ENCODE measurements at places on chromosomes 1 and 21.

GRCh38 chr1:23593556-23594148 is 34.4 kb upstream of the ID3 start:
- DNase-seq: no peak

DNA sequence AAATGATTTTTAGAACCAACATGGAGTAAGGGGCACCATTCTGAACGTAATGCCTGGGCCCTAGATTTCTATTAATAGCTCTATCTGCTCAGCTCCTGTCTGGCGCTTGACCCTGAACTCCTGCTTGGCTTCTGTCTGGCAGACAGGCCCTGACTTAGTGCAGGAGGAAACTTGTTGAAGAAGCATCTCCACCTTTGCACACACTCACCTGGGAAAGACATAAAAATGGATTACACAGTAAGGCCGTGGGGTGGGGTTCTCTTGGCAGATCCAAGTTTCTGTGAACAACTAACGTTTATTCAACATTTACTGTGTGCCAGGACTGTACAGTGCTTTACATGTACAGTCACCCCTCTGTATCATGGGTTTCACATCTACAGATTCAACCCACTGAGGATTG is 62.1 kb upstream of the CNIH3 start:
- DNase-seq: no peak

GRCh38 chr1:85576266-85576641 is 4.3 kb upstream of the CCN1 start:
- no peak for DNase-seq

- DNase-seq: no peak
Measured at GRCh38 chr1:156627313-156627880, 8.2 kb downstream of the HAPLN2 start.

GRCh38 chr1:242639104-242639503 is 114.6 kb upstream of the PLD5 start:
- no peak for DNase-seq

GRCh38 chr1:205588636-205589035 is 43.2 kb downstream of the ELK4 start:
- DNase-seq: peak; percentile 61

GRCh38 chr1:58231204-58231603 is 315.3 kb downstream of the OMA1 start:
- DNase-seq: no peak

DNA sequence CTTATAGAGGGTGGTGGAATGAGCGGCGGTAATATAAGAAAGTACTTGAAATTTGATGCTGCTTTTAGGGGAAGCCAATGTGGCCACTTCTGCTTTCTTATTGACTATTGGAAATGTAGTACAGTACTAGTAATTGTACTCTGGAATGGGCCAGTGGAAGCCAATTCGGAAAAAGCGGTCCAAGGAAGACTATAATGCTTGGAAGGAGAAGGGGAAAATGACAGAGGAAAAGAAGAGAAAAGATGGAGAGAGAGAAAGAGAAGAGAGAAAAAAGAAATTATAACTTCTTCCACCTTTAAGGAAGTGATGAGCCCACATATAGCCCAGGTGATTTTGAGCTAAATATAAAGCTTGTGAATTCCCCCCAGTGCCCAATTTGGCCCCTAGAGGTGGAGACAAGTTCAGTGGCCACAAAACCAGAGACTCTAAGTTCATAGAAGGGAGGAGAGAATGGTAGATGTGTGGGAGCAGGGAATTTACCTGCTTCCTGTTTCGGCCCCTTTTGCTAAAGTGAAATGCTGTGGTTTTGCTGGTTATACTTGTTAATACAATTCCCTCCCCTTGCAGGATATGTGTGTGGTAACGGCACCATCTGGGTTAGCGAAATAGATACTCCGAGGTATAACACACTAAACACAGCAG is 35.7 kb upstream of the DUSP10 start:
- DNase-seq: no peak

DNA sequence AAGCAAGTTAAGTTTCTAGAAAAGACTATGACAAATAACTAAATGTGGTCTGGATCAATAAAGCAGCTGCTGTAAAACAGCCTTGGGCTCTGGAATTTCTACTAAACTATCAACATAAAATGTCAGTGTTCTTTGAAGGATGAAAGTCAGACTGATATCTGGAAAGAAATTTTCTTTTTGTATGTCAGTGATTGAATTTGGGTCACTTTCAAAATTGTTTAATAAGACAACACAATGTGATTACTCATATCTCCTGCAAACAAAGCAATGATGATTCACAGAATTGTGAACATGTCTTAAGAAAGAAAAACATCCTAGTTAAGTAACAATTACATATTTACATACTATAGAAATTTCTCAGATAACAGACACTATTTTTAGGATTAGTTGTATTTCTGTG is 826.4 kb downstream of the PLA2G4A start:
- DNase-seq: no peak

GRCh38 chr1:36835696-36836095 is 198.6 kb downstream of the GRIK3 start:
- DNase-seq: no peak

- no peak for DNase-seq
Measured at GRCh38 chr1:33975961-33976360, 112.1 kb downstream of the HMGB4 start.

- DNase-seq: no peak
Measured at GRCh38 chr1:185463011-185463410, 146.0 kb upstream of the IVNS1ABP start.

- no peak for DNase-seq
Measured at GRCh38 chr1:207470927-207471326, 16.8 kb downstream of the CR2 start.

DNA sequence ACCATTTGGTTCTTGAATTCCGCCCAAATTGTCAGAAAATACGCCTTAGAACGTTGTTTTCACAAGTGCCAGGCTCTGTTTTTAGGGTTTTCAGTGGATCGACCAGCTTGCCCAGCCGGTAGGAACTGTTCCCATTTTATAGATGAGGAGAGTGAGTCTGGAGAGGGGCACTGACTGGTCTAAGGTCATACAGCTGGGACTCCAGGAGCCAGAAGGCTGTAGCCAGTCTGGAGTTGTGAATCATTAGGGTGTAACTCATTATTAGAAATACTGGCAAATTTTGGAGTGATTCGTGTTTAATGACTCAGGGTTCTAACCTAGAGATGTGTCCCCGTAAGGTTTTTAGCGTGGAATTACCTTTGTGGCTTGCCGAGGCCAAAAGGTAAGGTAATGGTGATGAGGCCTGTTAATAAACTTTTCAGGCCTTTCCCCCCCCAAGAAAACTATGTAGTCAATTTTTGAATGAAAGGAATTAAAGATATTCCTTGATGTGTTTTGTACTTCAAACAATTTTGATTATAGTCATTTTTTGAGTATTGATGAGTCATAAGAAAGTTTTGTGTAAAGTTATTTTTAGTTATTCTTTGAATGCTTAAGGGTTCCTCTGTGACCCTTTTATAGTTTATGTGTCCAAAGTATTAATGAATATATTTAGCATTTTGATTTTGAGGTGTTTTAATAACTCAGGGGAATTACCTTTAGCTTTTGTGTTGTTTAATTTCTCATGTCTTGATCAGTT is 2.1 kb downstream of the DYRK1A start:
- no peak for DNase-seq

DNA sequence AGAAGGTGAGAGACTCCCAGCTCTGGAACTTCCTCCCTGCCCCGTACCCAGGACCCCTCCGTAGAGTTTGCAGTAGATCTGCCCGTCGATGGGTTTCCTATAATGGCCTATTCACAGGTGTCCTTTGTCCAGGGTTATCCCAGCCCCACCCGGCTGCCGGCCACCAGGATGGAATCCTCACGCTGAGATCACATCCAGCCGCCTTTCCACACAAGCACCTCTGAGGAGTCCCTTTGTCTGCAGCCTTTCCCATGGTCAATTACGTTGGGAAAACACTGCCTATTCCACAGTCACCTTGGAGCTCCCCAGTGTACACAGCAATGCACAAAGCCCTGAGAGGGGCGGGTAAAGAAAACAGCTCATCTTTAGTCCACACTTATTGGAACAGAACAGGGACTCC is 190.0 kb upstream of the EDN2 start:
- no peak for DNase-seq

- no peak for DNase-seq
Measured at GRCh38 chr1:246219508-246220030, 287.5 kb downstream of the SMYD3 start.

DNA sequence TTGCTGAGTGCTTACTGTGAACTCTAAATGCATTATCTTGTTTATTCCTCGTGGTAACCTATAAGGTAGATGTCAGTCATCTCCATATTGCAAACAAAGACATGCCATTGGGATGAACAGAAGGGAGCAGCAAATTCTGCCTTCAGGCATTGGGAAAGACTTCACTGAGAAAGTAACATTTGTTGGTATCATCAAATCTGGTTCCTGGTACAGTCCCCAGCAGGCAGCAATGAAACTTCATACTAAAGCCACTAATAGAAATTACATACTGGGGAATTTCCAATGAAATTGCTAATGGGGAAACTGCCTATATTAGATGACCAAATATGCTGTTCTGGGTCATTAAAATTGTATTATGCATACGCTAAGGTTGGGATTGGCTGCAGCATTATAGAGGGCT is 47.3 kb upstream of the ST6GALNAC5 start:
- no peak for DNase-seq

- DNase-seq: no peak
Measured at GRCh38 chr1:54610601-54611580, 12.4 kb downstream of the FAM151A start.

DNA sequence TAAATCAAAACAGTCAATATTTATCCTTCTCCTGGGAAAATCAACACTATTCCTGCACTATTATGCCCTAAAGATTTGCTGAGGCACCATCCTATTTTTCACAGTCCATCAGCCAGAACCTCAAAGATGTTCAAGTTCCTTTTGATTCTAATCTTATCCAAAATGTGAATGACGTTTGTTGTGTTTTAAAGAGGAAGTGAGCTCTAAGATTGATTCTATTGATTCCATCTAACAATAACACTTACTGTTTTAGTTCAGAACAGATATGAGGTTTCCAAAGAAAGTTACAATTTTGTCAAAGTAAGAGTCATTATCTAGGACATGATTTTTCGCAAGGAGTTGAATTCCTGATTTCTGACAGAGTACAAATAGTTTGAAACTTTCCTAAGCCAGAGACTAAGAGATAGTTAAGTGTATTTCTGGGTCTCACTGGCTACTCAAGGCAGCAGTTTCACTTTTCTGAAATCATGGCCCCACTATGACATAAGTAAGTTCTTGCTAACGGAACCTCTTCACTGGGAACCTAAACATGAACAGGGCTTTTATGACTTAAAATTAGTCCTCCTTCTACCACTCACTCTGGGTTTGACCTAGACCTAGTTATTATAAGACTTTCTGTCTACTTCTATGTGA is 84.7 kb downstream of the LHX9 start:
- DNase-seq: no peak

DNA sequence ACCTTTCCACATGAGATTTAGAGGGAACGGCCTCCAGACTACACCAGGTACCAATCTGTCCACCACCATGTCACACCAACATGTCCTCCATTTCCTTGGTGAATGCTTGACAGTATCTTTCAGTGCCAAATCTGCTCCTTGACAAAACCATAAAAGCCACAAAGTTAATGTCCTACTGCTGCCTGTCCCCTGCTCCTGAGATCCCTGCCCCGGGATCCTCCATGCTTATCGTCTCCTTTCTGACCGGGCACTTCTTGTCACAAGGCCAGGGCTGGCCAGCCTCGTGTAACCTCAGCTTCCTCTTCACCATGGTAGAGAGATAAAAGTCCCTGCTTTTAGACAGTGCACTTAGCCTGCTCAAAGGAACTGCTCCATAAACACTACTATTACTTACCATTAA is 136.2 kb downstream of the NAV1 start:
- DNase-seq: no peak

Data from activated CD8-positive, alpha-beta memory T cell treated with anti-CD3 and anti-CD28 coated beads, Interleukin-2, amount 50 U/mL, for 48 hours (primary cell).